ENCODE measurements at places on chromosomes 1 and 21.

GRCh38 chr1:21251773-21252471 lies 38.3 kb downstream of the ECE1 start:
- DNase-seq, result no peak

GRCh38 chr1:180791806-180792205 lies 120.9 kb upstream of the KIAA1614 start:
- DNase-seq, result no peak

- no peak for DNase-seq
These were observed 92.8 kb upstream of the DMRTA2 start for GRCh38 chr1:50516056-50516455.

- DNase-seq, result no peak
These were observed 208.5 kb downstream of the DNAH14 start for GRCh38 chr1:225137976-225138375.

DNA sequence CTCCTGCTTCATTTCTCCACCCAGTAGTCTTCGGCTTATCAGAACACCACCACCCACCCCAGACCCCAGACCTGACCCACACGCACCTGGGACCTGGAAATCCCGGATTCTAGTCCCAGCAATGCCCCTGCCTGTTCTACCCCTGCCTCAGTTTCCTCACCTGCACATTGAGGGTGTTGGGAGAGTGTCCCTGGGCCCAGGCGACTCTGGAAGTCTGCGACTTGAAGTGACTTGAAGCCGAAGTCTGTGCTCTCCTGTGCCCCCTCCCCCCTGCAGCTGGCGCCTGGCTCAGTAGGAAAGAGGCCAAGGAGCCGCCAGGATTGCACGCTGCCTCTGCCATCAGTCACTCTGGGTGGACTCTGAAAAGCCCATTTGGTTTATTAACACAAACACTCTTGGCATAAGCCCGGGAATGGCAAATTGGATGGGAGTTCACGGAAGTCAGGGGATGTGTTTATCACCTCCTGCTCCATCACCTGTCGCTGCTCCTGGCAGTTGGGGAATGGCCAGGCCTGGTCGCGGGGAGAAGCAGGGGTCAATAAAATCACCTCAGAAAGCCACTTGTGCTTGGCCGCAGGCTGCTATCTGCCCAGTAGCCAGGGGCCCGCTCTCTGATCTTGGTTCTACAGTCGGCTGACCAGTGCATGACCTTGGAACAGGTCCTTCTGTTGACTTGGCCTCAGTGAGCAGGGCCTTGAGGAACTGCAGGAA lies 132.7 kb downstream of the ACTL8 start:
- no peak for DNase-seq

DNA sequence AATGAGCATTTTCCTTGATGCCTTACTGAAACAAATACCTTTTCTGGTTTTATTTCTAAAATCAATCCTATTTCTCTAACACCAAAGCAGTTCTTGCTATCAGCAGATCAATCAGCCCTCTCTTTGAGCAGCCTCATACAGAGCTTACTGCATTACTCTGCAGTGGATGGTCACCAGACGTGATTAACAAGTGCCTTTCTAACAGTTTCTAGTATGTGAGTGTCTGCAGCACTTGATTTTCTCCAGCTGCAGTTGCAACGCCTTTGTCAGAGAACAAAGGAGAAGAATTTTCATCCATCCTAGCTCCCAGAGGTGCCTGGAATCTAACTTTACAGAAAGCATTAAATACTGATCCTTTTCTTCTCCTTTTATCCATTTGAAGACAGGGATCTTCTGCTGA lies 177.3 kb upstream of the SGIP1 start:
- no peak for DNase-seq

DNA sequence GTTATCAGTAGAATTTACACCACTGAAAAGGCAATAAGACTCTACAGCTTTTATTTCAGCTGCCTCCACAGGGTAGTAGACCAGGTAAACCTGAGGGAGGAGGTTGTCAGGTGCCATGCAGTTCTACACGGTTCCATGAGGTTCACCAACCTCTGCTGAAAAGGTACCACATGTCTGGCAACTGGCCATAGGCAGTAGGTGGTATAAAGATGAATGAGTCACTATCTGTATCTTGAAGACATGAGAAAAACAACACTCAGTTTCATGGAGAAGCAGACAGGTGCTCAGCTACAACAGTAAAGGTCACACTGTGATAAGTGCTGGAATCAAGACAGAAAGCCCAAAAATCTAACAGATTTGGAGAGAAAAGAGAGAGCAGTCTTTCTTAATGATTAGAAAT lies 145.4 kb downstream of the PTGER3 start:
- DNase-seq, result no peak

- DNase-seq, result no peak
These were observed 52.8 kb downstream of the TENT5C start for GRCh38 chr1:117658676-117659075.

- no peak for DNase-seq
These were observed 228.4 kb downstream of the TM2D1 start for GRCh38 chr1:61496501-61496900.

- DNase-seq, result no peak
These were observed 46.2 kb upstream of the PRRX1 start for GRCh38 chr1:170617591-170618330.

GRCh38 chr21:38333301-38334272 lies 76.8 kb downstream of the KCNJ15 start:
- no peak for DNase-seq

DNA sequence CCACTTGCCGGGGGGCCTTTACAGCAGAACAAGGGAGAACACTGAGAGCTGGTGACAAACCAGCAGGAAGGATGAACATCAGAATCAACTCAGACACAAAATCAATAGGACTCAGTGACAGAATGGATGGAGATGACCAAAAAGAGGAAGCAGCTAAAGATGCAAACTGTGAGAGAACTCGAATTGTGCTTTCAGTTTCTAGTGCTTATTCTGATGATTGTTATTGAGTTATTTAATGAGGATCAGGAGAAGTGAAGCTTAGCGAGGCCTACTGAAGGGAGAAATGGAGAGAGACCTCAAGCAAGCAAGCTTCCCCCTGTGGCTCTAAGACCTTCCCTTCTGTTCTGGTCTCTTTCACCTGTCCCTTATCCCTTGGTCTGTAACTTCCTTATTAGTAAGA lies 30.3 kb upstream of the TMEM125 start:
- DNase-seq, result no peak

GRCh38 chr1:191222206-191222605 lies 744.5 kb upstream of the BRINP3 start:
- no peak for DNase-seq

GRCh38 chr1:16433030-16433429 lies 4.2 kb downstream of the SPATA21 start:
- no peak for DNase-seq

- DNase-seq, result no peak
These were observed 30.3 kb downstream of the SPATA17 start for GRCh38 chr1:217661407-217661806.

- DNase-seq, result no peak
These were observed 25.6 kb downstream of the SYT11 start for GRCh38 chr1:155884982-155885381.

DNA sequence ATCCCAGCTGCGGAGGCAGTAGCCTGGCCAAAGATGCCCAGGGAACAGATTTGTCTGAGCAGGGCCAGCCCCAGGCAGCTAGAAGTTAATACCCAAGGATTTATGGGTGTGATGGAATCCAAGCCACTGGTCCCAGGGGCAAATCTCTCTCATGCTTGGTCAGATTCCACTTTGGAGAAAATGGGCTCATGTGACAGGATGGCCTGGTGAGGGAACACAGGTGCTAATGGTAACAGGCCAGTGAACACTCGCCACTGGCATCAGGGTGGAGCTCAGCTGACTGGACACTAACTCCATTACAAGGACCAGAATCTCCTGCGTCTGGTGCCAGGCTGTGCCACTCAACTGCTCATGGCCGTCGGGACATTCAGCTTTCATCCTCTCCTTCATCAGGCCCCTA lies 12.0 kb downstream of the MDM4 start:
- no peak for DNase-seq

DNA sequence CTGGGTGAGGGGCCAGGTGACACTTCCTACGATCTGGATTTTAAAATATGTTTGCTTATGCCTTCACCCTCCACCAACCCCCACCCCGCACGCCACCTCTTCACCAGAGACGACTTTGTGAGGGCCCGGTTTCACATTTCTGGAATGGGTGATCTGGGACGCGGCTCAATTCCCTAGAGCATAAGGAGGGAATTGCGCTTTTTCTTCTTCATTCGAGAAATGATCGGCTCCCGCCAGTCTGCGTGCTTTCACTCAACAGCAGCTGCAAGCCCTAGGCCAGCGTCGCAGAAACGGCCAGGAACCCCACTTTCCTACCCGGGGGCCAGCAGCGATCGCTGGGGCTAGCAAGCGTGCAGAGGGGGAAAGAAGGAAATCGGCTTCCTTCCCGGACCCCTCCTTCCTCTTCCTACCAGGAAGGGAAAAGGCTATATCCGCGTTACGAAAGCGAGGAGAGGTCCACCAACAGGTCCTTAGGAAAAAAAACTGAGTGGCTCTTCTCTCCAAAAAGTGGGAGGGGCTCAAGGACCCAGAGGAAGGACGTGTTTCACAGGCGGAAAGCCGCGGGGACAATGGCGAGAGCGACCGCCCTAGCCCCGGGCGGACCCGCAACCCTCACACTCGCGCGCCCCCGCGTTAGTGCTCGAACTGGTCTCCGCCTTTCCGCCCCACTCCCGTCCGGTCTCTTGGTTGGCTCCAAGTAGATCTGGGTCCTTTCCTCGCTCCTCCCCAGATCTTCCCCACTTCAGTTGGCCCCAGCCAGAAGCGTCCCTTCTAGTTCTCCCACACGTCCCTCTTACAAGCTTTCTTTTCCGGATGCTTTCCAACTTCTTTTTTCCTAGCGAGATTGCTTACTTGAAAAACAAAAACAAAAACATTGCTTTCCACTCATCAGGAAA lies 1.1 kb upstream of the ADAMTS1 start:
- DNase-seq, result peak; percentile 82

DNA sequence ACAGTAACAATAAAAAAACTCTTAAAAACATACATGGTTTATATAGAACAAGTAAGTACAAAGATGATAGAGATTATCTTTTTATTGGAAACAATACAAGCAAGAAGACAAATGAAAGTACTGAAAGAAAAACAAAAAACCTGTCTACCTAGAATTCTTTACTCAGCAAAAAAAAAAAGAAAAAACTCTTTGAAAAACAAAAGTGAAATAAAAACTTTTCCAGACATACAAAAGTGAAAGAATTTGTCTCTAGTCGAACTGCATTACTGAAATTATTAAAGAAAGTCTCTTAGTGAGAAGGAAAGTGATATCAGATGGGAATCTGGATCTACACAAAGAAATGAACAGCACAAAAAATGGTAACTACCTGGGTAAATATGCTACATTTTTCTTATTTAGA lies 2.7 kb upstream of the HMCN1 start:
- no peak for DNase-seq

GRCh38 chr1:85128316-85128715 lies 72.5 kb downstream of the SYDE2 start:
- no peak for DNase-seq

- DNase-seq, result no peak
These were observed 100.9 kb upstream of the RUNX3 start for GRCh38 chr1:25030674-25031589.

DNA sequence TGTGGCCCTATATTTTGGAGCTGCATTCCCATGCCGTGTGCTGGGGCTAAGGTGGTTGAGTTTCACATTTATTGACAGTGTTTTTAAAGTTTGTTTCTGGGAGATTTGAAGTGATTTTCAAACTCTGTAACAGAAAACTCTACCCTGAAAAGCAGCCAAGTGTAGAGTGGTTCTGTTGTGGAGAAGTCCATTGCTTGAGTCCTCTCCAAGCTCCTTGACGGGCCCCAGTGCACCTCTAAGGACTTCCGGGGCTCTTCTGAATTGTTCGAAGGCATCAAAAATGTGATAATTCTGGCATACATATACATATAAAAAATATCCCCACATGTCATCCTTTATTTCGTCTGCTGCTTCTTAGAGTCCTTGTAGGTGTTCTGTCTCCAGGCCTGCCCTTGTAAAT lies 5.0 kb downstream of the MYOCOS start:
- DNase-seq, result no peak

- DNase-seq, result no peak
These were observed 13.5 kb upstream of the ADAMTSL4 start for GRCh38 chr1:150535511-150536287.

- DNase-seq, result no peak
These were observed 57.7 kb upstream of the NUF2 start for GRCh38 chr1:163263818-163264655.

DNA sequence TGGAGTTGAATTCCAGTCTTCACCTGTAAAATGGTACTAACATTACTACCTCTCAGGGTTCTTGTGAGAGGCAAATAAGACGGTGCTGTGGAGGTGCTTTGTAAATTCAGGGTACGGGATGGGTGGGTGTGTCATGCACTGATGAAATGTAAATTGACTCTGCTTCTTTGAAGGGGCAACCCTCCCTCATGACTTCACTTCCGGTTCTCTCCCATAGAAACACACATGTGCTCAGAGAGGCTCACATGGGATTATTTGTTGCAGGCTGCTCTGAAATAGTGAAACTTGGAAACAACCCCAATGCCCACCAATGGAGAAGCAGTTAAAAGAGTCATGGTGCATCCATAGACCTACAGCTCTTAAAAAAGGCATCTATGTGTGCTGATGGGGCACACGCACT lies 44.9 kb upstream of the SCMH1 start:
- no peak for DNase-seq

- DNase-seq, result peak; percentile 40
These were observed 88.4 kb downstream of the SDCCAG8 start for GRCh38 chr1:243343970-243344937.

DNA sequence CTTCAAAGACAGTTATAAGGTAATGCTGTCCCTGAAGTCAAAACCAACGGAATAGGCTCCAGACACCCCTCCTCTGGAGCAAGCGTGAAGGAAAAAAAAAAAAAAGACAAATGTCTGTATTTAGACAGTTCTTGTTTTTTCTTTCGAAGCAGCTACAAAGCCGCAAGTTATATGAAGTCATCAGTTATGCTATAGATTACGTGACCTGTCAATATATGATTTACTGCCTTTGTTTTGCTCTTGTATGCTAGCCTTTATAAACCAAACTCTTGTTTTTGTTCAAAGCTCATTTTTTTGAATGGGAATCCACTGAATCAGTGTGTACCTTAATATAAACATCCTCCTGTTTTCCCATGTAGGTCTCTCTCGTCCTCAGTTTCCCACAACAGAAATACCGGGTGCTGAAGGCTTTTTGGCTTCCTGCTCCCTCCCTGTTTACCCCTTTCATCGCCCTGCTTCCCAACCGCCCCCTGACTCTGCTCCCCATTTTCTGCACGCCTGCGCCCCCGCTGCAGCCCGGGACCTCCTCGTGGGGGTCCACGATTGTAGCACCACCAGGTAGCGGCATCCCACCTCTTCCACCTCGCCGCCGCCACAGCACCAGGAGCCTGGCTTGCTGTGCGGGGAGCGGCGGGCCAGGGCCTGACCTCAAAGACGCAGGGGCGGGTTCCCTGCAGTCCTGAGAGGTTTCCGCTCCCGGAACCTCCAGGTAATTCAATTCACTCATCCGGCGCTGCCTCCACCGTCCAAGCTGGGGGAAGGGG lies 5.2 kb upstream of the ZNF678 start:
- no peak for DNase-seq

Measured in left kidney (tissue), 8 donors.